ENCODE measurements at places on chromosomes 3 and 15.

- no peak for DNase-seq
Measured at GRCh38 chr3:131107637-131108433, 81.2 kb downstream of the NEK11 start.

GRCh38 chr15:90660195-90660998, 56.7 kb upstream of the BLM start:
- no peak for DNase-seq

DNA sequence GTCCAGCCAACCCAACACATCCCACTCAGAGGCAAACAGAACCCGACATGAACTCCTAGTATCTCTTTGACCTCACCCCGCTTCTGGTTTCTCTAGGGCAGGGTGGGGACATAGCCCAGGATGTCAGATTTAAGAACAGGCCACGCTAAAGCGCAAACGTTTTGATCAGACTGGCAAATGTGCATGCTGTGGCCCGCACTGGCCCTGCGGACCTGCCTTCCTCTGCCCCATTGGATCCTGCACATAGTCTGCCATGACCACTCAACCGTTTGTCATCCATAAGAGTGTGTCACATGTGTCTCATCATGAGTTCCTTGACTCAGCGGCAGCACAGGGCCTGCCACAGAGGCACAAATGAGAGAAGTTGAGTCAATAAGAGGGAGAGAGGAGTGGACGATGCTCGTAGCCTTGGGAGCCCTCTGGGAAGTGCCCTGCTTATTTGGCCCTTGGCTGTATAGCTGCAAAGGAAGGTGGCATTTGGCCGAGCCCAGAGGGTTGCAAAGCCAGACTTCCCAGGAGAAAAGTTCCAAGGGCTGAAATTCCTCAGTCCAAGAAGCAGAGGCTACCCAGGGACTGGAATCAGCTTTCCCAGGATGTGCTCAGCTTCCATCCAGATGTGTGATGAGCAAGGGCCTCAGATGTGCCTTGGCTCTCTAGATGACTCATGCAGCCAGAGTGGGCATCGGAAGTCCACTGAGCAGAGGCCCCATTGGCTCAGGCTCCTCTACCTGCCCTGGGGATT, 55.5 kb upstream of the SLCO2A1 start:
- no peak for DNase-seq

DNA sequence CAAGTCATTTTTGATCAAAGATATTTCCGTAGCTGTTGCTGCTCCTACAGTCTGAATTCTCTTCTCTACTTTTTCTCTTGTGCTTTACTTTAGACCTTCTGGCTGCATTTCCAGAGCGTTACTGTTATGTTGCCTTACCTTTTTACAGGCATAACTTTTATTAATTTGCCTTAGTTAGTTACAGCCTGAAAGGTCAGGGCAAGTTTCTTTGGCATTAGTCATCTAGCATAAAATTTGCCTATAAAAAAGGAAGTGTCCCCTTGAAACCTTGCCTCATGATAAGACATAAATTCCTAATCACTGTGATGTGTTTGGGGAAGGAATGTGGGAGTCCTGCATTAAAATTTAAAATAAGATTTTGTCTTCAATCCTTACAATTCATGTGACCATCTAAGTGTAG, 618.5 kb downstream of the NR2F2 start:
- no peak for DNase-seq

GRCh38 chr3:177079684-177080083, 117.6 kb downstream of the TBL1XR1 start:
- no peak for DNase-seq

Data from neural crest cell (in vitro differentiated cells).